Skin of body (tissue), 3 donors: ENCODE measurements at places on chromosomes 2 and 18. TPM values are rescaled to one million over a fixed set of nuclear protein-coding genes. Genes with fewer than 3 reads are reported as not detected.

- no peak for DNase-seq
Observed at GRCh38 chr2:60479226-60480088, 74.0 kb downstream of the BCL11A start.

DNA sequence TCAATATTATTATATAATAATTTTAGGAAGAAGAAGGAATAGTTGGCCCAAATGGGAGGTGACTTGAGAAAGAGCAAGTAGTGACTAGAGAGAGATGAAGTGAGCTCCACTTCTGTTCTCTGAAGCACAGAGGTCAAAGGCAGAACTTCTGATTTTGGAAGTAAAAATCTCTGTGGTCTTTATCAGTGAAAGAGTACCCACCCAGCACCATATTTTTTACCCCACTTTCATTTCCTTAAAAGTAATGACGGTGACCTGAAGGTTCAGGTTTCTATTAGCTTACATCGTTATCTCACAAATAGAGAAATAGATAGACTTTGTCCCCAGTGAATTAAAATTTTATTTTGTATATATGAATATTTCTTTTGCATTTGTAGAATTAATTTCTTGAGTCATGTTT lies 95.3 kb downstream of the CDH7 start:
- no peak for DNase-seq

MC4R gene
- total RNA-seq: not detected

STAT4 gene
- 4.3 TPM for total RNA-seq

DNA sequence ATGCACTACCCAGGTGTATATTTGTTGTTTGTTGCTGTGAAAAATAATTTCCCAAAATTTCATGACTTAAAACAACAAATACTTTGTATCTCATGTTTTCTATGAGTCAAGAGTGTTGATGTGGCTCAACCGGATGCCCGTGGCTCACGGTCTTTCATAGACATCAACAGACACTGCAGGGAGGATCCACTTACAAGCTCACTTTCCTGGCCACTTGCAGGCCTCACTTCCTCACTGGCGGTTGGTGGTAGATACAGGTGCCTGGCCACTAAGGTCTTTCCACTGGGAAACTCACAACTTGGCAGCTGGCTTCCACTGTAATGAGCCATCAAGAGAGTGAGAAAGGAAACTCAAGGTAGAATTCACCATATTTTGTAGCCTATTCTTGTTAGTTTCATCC lies 662.9 kb downstream of the IRS1 start:
- no peak for DNase-seq

- DNase-seq: no peak
Observed at GRCh38 chr18:22493940-22494339, 76.2 kb upstream of the CTAGE1 start.

DNA sequence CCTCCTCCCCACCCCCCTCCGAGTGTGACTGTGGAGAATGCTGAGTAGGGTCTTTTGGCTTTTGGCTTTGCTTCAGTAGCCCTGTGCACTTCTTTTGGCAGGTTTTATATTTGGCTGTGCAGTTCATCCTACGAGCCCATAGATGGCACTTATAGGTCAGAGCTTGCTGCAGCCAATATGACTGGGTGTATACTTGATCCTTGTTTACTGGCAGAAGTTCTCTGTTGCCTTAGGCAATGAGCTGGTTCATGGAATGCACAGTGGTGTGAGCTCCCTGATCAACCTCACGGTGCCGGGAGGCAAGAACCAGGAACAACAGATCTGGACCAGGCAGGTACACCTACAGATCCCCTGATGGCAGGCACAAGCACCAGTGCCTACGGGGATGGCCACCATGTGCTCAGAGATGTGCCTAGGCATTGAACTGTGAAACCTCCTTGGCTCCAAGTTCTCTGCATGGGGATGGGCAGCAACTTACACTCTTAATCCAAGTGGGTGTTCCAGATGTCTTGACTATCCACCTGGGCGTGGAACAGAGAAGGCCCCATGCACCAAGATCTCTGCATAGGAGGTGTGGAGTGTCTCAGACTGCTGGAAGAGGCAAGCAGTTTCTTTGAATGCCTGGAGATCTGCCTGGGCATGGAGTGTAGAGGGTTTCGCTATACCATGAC lies 190.4 kb downstream of the KIAA1328 start:
- no peak for DNase-seq

ERMN gene
- 0.10 TPM for total RNA-seq

DNA sequence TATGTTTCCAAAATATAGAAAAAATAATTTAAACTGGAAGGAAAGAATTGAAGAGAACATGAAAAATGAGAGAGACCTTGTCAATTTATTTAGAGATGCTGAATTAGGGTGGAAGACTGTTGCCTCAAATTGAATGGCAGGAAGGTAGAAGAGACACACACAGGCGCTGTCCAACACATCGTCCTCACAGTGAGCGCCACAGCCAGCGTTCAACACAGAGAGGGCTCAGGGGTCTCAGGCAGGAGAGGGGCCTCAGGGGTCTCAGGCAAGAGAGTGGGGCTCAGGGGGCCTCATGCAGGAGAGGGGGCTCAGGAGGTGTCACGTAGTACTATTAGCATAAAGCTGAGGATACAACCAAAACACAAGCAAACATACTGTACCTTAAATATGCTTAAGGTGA lies 65.7 kb downstream of the TMEM18 start:
- DNase-seq: no peak

DNA sequence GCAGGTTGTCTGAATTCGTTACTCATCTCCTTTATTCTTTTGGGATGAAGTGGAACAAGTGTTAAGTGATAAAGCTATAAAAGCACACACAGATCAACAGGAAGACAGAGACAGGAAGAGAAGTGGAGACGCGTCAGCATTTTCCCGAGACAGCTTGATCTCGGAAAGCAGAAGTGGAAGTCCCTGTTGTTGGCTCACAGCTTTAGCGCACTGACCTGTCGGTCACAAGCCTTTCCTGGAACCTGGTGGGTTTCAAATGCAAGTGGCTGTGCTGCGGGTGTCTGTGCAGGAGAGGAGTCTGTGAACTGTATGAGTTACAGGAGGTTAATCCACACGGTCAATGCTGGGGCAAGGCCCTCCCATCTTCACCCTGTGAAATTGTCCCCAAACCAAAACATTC lies 116.6 kb upstream of the PELI1 start:
- DNase-seq: peak; percentile 35

- no peak for DNase-seq
Observed at GRCh38 chr2:19614066-19614465, 255.6 kb upstream of the OSR1 start.

PLCL1 gene
- 10.9 TPM for total RNA-seq

DNA sequence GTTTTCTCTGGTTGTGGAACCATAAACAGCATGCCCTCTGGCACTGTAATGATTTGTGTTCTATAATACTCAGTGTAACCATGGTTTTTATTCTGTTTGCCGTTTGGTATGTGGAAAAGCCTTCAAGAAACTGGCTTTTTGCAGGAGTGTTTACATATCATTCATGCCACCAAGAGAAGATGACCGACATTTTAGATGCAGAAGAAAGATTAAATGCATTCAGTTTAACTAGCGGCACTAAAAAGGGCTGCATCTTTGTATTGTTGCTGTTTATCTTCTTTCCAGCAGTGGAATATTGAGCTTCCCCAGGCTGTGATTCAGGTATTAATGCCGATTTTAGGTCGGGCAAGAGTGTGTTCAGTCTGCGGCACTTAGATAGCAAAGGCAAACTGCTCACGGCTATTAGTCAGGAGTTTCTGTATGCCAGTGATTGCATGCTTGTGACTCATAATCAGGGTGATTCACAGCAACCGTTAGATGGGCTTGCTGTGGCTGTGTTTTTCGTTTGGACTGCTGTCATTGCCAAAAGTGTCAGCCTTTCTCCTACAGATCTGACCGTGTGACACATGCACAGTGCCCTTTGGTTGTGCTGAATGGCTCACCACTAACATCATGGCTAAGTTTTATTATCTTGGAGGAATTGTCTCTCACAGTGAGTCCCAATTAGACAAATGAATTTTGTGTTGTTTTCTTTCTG lies 479.7 kb downstream of the PARD3B start:
- DNase-seq: no peak

GRCh38 chr2:5328826-5329225 lies 363.4 kb upstream of the SOX11 start:
- no peak for DNase-seq

ADCYAP1 gene
- 3.4 TPM for total RNA-seq

SF3B1 gene
- total RNA-seq: 319 TPM

DNA sequence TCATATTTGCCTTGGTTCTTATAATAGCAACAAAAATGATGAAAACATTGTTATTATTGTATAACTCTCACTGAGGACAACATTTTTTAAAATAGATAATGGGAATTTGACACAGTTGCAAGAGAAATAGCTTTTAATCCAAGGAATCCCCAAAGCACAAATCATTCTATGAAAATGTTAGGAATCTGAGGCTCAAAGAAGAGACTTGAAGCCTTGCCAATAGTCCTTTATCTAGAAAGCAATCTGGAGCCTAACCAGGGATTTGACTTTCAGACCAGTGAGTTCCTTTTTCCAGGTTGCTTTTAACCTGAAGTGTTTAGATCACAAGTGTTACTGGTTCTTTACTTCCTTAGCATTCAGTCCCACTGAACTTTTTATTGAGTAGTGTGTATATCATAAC lies 574.5 kb upstream of the ZEB2 start:
- DNase-seq: no peak
